ENCODE measurements at places on chromosomes 13 and 19. TPM values are rescaled to one million over a fixed set of nuclear protein-coding genes. Genes with fewer than 3 reads are reported as not detected.

The ZGLP1 gene
- 8.4 TPM for total RNA-seq

The ELSPBP1 gene
- not detected for total RNA-seq

The BEST2 gene
- not detected for total RNA-seq

The C19orf73 gene
- total RNA-seq = 7.9 TPM

The PRR20A gene
- total RNA-seq = not detected

The ZNF497 gene
- total RNA-seq = 2.5 TPM

The SLC25A15 gene
- 5.8 TPM for total RNA-seq

GRCh38 chr13:83929157-83929556 lies 46.9 kb upstream of the SLITRK1 start:
- DNase-seq = no peak

All from upper lobe of left lung (tissue), 6 donors.